ENCODE measurements at places on chromosomes 1 and 21.

- no peak for DNase-seq
Observed at GRCh38 chr1:58813801-58814200, 30.0 kb upstream of the JUN start.

DNA sequence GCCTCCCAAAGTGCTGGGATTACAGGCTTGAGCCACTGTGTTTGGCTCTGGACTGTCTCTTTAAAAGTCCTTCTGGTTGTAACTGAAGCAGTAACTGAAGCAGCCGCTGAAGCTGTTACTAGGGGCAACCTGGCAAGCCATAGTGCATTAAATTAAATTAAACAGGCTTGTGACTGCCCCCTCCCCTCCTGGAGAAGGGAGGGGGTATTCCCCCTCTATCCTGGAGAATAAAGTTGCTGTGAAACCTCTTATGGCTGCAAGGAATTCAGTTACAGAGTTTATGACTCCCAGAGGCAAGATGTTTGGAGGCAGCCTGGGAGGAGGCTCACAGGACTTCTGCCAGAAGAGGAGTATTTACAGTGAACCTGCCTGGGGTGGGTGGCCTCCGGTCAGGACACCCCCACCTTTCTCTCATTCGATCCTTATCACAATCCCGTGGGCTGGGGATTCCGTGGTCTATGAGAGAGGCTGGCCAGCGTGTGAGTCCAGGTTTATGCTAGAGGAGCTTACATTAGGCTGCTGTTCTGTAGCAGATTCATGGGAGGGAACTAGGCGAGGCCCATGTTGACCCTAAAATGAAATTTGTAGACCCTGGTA lies 8.3 kb downstream of the TTC22 start:
- DNase-seq = no peak

DNA sequence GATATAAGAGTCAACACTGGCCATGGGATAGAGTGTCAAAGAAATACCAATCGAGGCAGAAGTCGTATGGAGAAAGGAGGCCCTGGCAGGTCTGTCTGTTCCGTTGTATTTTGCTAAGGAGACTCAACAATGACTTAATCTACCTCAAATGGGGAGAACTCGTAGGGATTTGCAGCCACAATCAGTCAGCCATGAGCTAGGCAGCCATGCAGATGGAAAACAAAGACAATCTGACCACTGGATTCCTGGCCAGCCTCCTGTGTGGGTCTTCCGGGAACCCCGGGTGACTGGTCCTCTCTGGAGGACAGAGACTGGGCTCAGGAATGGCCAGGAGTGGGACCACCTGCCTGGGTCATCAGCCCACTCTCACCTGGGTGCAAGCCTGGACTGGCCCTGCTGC lies 167.8 kb downstream of the ETS2 start:
- no peak for DNase-seq

DNA sequence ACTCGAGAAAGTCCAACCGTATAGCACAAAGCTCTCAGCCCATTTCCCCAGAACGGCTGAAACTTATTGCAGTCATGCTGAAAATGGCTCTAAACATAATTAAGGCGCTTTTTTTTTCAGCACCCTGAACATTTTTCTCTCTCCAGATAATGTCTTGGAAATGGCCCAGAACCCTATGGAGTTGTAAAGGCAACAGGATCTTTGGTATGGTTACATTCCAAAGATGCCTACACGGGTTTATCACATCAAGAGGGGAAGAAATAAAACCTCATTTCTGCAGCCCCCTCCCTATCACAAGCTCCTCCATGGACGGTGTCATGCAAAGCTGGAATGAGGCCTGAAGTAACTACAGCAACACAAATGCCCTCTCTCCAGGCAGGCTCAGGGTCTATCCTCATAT lies 126.4 kb upstream of the GALNT2 start:
- no peak for DNase-seq
